NCI-H2171 (cell line): ENCODE measurements at places on chromosomes 1 and 21.

- DNase-seq: no peak
These were observed 18.9 kb upstream of the FAM131C start for GRCh38 chr1:16092097-16092922.

DNA sequence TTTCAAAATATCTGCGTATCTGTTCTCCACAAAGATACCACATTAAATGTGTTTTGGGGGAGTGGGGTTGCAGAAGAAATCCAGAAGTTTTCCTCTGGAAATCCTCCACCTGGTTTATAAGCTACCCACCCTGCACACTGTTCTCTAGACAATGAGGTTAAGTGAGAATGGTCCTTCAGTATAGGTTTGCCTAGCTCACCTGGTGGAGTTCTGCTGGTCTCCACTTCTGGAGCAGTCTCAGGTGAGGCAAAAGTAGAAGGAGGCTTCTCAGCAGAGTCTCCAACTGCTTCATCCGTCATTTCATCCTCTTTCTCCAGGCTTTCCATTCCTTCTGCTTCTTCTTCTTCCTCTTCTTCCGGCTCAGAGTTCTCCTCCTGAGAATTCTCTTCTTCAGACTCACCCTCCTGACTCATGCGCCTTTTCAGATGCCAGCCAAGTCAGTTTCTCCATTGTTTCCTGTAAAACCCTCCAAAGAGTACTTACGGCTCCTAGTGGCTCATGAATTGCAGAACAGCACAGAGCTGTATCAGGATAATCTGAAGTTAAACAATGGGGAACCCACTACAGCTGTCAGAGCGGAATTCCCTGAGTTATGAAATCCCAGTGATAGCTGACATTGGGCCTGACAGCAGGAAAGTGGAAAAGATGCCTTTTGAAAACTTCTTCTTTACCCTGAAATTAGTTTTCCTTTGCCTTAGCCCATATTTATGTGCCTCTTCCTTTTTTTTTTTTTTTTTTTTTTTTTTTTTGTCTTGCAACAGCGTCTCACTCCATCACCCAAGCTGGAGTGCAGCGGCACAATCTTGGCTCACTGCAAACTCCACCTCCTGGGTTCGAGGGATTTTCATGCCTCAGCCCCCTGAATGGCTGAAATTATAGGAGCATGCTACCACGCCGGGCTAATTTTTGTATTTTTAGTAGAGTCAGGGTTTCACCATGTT is 38.5 kb downstream of the MSTO1 start:
- DNase-seq: no peak

DNA sequence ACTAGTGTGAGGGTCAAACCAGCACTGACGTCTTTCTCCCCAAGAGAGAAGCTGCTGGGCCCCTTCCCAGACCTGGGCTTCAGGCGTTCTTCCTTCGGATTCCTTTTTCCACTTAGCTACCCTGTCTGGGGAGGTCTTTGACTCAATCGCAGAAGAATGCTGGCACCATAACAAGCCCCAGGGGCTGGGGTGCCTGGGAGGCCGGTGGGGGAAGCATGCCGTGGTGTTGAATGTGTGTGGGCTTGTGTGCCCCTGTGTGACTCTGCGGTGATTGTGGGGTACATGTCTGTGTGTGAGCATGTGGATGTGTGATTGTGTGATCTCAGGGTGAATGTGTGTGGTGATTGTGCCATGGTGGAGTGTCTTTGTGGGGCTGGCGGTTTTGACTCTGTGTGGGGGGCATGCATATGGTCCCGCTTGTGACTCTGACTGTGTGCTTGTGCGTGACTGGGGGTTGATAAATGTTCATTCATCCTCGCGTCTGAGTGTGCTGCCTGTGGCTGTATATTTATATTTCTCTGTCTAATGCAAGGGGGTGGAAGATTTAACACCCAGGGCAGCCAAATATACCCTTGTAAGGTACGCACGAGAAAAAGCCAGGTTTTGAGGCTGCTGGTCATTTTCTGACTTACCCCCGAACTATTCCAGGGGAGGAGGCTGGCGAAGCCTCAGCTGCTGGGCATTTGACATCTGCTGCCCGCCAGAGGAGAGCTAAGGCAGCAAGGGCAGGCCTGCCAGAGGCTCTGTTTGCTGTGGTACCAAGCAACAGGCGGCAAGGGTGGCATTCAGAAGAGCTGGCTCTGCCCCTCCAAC is 1.1 kb upstream of the SYNC start:
- DNase-seq: no peak

DNA sequence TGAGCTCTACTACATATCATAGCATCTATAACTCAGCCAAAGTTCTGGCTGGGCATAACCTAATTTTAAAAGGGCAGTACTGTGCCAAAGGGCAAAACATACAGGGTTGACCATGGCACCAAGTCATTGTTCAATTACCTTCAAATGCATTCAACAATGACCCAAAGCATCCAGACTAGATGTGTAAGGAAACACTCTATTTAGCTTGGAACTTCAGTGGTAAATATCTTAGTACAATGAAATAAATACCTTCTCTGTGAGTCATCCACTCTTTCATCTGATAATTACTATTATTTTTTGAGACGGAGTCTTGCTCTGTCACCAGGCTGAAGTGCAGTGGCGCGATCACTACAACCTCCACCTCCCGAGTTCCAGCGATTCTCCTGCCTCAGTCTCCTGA is 70.0 kb downstream of the NVL start:
- no peak for DNase-seq

DNA sequence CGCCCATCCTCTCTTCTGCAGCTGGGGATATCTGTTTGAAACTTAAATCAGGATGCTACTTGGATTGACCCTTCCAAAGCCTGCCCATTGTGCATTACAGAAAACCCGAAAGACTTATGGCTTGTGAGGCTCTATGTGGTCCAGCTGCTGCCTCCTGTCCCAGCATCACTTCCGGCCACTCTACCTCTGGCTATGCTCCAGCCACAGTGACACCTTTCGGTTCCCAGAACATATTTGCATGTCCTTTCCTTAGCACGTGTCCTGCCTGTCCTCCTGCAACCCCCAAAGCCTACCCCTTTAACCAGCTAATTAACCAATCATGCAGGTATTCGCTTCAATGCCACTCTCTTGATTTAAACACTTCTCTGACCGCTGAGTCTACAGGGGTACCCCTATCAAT is 167.6 kb downstream of the PRDM2 start:
- DNase-seq: no peak

DNA sequence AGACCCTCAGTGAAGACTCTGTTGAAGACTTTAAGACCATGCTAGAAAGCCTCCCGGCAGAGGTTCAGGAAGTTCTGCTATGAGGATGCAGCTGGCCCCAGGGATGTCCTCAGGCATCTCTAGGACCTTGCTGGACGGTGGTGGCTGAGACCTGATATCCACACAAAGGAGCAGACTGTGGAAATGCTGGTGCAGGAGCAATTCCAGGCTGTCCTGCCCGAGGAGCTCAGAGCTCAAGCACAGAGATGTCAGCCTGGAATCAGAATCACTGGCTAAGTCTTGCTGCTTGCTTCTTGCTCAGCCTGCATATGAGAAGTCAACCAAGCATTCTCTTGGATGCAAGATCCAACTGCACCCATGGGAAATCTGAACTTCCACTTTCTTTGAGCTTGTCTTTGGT is 22.0 kb upstream of the CDC42 start:
- no peak for DNase-seq

- DNase-seq: no peak
These were observed 23.2 kb downstream of the SKI start for GRCh38 chr1:2251363-2251762.

GRCh38 chr1:40901886-40902852 is 40.0 kb upstream of the CITED4 start:
- DNase-seq: no peak

DNA sequence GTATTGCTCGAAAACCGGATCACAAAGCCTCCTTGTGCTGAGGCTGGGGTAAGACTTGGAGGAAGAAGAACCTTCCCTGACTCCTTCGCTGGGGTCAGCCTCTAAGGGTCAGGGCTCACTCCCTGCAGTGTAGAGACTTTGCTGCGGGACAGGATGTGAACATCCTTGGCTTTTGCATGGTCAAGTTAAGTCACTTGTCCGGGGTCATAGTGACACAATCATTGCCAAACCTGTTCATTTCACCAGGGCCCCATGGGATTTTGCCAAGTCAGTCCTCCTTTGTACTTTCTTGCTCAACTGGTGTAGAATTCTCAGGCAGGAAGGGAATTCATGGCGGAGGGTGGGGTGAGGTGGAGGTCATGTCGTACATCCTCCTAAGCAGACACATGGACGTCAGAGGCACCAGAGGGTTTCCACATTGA is 24.7 kb upstream of the IL10 start:
- no peak for DNase-seq
